ENCODE measurements at places on chromosomes 2 and 18.

GRCh38 chr2:28148566-28148965 lies 244.1 kb upstream of the FOSL2 start:
- no peak for DNase-seq

- DNase-seq: no peak
These were observed 130.6 kb downstream of the SPOPL start for GRCh38 chr2:138632066-138632620.

- no peak for DNase-seq
These were observed 1.2 kb upstream of the UGT1A1 start for GRCh38 chr2:233758849-233759248.

DNA sequence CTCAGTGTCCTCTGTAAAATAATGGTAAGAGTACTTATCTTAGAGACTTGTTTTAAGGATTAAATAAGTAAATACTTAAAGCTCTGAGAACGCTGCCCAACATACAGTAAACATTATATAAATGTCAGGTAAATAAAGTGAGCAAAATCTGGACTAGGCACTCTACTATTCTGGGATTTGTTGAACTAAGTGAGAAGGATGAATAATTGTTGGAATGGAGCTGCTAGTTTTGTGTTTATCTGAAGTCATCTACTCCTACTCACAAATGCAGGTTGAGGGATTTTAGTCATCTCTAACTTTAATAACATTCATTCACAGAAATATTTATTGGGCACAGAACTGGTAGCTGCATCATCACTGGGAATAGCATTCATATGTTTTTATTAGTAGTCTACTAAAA lies 103.4 kb downstream of the MEIS1 start:
- DNase-seq: no peak

DNA sequence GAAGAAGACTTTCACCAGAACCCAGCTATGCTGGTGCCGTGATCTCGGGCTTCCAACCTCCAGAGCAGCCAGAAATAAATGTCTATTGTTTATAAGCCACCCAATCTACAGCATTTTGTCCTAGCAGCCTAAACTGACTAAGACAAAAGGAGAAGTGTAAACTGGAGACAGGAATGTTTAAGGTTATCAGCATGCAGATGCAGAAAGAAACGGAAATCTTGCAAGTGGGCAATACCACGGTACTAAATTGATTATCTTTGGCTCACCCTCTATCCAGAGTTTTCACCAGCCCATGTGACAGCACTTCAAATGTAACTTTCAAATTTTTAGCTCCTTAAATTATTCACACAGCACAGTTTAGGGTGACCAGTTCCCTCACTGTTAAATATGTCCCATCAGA lies 5.7 kb upstream of the CAPN14 start:
- no peak for DNase-seq

DNA sequence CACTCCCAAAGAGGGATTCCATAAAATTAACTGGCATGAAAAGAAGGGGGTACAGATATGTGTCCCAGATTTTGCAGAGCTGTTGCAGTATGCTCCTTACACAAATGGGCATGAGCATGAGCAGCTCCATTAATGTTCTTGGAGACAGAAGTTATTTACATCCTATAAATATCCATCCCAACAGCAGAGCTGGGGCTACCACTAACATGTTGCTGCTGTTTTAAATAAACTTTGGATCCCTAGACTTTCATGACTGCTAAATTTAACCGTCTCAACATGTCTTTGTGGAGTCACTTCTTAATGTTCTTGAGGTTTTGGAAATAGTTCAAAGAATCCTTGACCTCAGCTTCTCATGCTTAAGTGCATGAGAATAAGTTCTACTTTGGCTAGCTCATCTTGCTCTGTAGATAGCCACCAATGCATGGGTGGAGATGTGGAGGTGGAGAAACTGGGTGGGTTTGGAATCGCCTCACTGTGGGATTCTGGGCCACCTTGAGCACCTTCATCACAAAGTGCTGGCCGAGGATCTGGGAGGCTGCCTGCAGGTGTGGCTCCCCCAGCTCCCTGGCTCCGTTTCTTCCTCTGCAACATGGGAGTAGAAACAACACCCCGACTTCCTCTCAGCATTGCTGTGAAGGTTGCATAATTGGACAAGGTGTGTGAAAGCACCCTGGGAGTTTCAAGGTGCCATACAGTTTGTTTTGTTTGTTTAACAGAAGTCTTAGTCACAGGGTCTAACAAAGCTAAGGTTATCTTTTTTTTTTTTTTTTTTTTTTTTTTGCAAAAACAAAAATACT lies 307.2 kb downstream of the MYCN start:
- no peak for DNase-seq

DNA sequence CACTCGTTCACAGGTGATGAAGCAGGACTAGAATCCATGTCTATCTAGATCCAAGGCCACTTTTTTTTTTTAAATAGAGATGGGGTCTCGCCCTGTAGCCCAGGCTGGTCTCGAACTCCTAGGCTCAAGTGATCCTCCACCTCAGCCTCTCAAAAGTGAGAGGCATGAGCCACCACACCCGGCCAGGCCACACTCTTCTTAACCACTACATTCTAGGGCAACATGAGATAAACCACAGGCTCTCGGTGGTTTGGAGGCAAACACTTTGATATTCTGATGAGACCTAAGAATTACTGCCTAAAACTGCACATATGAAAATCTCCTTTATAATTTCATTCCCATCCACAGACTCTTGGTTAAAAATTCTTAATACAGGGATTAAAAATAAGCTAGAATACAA lies 51.8 kb downstream of the USP34 start:
- no peak for DNase-seq

DNA sequence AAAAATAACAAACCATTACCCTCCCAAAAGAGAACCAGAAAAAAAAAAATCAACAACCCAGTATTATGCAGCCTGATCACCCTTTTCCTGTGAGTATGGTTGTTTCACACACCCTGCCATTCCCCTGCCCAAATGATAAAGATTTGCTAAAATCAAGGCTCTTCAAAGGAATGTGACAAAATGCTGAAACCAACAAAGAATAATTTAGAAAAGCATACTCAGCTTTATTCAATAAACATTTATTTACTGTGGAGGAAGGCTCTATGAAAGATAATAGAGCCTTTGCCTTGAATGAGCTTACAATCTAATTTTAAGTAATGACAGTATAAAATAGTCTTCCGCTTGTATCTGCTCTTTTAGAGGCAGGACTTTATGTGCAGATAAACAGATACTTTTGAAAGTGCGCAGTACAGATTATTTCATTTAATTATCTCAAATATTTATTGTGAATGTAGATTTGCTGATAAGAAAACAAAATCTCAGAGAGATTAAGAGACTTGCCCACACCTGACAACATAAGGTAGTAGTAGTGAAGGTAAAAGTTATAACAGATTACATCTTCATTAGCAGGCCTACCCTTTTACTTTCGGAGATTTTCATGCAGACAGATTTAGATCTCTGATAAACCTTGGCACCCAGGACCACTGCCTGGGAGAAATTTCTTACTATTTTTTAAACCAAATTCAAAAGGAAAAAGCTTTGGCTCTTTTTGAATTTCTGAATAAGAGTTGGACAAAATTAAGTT lies 211.9 kb downstream of the SRBD1 start:
- DNase-seq: no peak

- DNase-seq: no peak
These were observed 160.2 kb downstream of the PXDN start for GRCh38 chr2:1584051-1584531.

Measured in NCI-H2107 (cell line).